ENCODE measurements at places on chromosomes 1 and 21.

DNA sequence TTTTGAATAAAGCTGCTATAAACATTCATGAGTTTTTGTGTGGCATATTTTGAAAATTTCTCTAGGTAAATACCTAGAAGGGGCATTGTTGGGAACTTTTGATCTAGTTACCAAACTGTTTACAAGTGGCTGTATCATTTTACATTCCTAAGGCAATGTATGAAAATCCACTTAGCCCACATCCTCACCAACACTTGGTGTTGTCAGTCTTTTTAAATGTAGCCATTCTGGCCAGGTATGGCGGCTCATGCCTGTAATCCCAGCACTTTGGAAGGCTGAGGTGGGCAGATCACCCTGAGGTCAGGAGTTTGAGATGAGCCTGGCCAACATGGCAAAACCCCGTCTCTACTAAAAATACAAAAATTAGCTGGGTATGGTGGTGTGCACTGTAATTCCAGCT is 5.9 kb upstream of the KCNE2 start:
- DNase-seq, result no peak

- no peak for DNase-seq
These were observed 1271.5 kb upstream of the PRMT6 start for GRCh38 chr1:105785021-105785420.

DNA sequence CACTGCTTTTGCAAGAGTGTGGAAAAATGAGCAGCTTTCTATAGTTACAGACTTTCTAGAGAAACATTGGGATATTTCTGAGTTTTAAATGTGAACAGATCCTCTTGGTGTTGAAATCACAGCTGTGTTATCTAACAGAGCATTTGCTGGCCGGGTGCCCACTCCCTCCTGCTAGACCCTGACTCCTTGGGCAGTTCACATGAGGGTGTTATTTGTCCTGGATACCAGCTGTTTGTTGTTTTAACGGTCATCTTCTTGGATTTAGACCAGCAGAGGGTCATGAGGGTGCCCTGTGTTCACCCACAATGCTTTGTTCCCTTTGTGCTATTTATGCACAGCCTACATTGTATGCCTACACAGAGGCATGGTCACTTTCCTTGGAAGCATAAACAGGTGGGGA is 67.1 kb downstream of the CENPF start:
- no peak for DNase-seq

DNA sequence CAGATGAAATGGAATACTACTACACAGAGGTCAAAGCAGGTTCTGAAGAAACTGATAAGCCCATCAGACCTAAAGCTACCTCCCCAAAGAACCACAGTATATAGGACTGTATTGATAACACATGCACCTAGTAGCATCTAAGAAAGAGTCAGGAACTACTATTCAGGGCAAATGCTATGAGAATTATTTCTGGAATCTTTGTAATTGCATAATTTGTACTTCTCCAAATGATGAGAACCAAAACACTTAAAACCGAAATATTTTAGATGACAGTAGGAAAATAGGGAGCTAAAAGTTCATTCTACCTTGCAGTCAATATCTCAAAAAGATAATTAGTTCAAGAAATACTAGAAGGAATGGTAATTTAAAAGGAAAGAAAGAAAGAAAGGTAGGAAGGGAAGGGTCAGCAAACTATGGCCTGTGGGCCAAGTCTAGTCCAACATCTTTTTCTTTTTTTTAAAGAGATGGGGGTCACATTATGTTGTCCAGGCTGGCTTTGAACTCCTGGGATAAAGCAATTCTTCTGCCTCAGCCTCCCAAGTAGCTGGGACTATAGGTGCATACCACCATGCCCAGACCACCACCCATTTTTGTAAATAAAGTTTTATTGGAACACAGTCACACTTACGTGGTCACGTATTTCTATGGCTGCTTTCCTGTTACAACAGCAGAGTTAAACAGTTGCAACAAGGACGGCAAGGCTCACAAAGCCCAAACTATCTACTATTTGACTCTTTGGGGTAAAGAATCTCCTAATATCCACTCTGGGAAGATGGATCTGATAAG is 24.0 kb downstream of the EGLN1 start:
- no peak for DNase-seq

GRCh38 chr1:234143681-234144080 is 229.6 kb upstream of the COA6 start:
- no peak for DNase-seq

DNA sequence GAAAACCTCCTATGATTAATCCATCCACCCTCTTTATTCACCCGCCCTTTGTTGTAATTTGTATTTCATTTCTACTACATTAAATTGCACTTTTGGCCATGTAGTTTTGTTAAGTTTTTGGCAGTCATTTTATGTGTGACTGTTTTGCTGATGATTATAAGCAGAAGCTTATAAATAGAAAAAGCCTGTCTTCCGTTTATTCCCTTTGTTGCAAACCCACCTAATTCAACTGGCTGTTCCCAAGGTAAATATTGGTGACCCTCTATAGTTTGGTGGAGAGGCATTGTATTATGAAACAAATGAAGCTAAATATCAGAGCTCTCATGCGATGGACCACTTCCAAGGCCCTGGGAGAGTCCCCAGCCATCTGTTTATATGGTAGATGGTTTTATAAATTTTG is 36.7 kb upstream of the IGSF3 start:
- no peak for DNase-seq

DNA sequence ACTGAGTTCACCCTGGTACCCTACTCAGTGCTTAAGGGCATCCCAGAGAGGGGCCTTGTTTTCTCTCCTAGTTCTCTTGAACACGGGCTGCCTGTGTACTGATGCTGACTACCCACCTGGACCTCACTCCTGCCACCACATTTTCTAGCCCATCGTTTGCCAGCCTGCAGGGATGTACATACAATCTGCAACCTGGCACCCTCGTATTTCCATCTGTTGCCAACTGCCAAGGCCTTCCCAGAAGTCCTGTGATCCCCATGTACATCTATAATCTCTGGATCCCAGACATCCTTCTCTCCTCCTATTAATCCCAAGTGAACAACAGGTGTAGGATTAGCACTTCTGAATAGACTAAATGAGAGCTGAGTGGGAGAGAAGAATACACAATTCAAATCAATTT is 212.0 kb downstream of the SLC45A1 start:
- DNase-seq, result no peak

- no peak for DNase-seq
These were observed 5.0 kb upstream of the ENO1 start for GRCh38 chr1:8883491-8883890.

GRCh38 chr1:229479660-229480399 is 28.3 kb downstream of the NUP133 start:
- no peak for DNase-seq

DNA sequence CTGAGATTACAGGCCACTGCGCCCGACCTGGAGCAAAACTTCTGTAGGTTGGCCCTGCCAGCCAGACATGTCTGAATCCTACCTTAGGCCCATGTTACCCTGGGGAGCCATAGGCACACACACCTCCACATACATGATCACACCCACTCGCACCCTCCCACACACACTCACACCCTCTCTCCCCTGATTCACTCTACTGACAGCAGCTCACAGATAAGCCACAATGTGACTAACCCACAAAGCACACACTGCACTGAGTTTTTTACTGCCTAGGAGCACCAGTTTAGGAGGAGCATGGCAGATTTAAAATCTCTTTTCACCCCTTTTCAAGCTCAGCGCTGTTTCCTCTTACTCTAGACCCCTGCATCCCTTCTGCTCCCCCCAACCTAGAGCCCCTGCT is 41.7 kb downstream of the SLC30A1 start:
- no peak for DNase-seq

DNA sequence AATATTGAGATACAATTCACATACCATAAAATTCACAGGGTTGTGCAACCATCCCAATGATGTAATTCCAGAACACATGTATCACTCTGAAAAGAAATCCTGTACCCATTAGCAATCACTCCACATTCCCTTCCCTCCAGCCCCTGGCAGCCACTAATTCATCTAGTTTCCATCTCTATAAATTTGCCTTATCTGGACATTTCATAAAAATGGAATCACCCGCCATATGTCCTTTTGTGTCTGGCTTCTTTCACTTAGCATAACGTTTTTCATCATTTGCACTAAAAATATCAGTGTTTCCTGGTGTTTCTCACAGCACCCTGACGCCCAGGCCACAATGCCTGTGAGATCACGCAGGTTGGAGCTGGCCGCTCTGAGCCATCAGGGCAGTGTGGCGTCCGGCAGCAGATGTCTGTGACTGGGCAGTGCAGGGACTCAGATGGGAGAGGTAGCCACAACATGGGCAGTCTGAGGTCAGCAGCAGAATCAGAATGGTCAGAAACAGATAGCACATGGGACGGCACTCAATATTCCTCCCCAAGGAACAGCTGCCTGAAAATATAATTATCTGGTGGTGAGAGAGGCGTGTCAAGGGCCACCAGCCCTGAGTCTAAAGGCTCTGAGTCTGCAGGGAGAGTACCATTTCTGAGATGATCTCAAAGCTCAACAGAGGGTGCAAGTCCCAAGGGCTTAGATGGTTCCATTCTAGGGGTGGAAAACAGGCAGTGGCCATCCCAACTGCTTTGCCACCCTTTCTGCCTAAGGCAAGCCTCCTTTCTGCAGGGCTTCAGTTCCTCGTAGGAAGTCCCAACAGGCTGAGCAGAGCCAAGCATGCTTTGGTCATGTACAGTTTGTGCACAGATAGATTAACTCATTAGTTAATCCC is 129.4 kb upstream of the EDN2 start:
- DNase-seq, result no peak

DNA sequence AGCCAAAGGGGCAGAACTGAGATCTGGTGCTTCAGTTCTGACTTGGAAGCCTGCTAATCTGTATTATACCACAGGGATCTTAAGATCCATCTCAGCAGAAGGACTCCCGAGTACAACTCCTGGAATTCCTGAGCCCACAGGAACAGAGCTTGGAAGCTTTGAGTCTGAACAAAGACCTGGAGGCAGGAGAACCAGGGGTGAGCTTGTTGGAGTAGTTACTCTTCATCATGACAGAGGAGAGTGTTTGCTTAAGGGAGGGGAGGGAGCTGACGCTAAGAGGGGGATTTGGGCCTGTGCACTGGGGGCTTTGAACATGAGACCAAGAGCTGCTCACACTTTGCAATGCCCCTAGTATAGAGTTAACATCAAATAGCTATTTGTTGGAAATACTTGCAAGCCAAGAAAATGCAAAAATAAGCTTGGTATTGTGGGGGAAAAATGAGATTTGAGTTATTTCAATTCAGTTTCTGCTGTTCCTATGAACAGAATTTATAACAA is 41.1 kb upstream of the TRABD2B start:
- DNase-seq, result no peak

DNA sequence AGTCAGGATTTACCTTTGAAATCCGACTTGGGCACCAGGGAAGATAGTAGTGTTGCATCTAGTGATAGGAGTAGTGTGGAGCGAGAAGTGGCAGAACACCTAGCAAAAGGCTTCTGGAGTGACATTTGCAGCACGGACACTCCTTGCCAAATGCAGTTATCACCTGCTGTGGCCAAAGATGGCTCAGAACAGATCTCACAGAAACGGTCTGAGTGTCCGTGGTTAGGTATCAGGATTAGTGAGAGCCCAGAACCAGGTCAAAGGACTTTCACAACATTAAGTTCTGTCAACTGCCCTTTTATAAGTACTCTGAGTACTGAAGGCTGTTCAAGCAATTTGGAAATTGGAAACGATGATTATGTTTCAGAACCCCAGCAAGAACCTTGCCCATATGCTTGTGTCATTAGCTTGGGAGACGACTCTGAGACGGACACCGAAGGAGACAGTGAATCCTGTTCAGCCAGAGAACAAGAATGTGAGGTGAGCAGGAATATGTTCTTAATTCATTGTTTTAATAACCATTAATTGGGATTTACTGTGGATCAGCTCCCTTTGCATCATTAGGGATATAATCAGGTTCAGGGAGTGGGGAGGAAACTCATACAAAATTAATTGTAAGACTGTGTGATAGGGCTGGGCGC is 28.3 kb downstream of the BACH1 start:
- DNase-seq, result no peak

GRCh38 chr1:15757575-15758342 is 836 bp upstream of the FBLIM1 start:
- no peak for DNase-seq

GRCh38 chr1:16155537-16156410 is at the start of gene EPHA2:
Gene EPHA2, minus strand, starts transcription at chr1:16156069. Its CDS starts 137 bp downstream, at chr1:16155932.
- no peak for DNase-seq

GRCh38 chr1:243495442-243496186 is 239.8 kb downstream of the SDCCAG8 start:
- no peak for DNase-seq

- no peak for DNase-seq
These were observed 7.2 kb upstream of the GUCA2B start for GRCh38 chr1:42145764-42146625.

DNA sequence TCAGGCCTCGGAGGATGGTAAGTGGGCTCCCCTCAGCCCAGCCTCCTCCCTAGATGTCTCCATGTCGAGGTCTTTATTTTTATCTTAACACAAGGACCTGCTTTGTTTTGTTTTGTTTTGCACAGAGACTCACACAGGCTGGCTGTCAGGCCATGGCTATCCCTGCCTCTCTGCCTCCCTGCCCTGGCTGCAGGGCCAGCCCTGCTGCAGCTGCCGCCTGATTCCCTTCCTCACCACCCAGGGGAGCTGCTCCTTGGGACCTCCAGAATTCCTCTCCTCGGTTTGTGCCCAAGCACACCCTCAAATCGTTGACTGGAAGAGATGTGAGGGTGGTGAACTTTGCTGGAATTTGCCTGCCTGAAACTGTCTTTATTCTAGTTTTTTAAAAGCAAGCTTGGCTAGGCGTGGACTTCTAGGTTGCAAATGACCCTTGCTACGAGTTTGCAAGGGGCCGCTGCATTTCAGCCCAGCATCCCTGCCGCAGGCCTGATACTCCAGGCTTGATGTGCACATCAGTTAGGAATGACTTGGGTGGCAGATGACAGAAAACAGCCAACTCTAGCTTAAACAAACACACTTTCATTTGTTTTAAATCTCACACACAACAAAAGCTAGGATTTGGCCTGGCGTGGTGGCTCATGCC is 37.1 kb downstream of the WNT9A start:
- DNase-seq, result no peak

DNA sequence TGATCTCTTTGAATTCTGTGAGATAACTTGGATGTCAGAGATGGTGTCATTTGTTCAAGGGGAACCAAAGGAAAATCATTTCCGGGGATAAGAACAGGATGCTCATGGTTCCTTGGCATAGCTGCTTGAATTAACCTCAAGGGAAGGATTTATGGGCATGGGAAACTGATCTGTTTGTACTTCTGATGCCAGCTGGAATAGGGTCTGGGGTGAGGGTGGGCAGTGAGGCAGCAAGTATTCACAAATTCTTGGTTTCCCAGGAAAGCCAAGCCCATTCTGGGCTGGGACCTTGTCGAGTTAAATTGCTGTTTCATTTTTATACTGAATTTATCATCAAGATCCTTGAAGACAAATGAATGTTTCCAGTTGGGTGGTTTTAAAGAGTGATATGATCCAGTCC is 14.1 kb downstream of the INTS3 start:
- no peak for DNase-seq

- DNase-seq, result no peak
These were observed 172.3 kb downstream of the ADGRL4 start for GRCh38 chr1:78834201-78834741.

- no peak for DNase-seq
These were observed 11.5 kb downstream of the MCL1 start for GRCh38 chr1:150567717-150568593.

GRCh38 chr1:40763742-40764532 is 19.6 kb upstream of the KCNQ4 start:
- no peak for DNase-seq

GRCh38 chr1:22142315-22143064 is 407 bp downstream of the WNT4 start:
- peak; percentile 16 for DNase-seq
